CD4-positive, alpha-beta T cell treated with Interleukin-21 for 1 hour (primary cell): ENCODE measurements at places on chromosomes 6 and 20.
A peak's percentile ranks its signal among the peaks of the same experiment; 100 is the strongest.

- no peak for DNase-seq
These were observed 628 bp downstream of the RBM24 start for GRCh38 chr6:17281497-17282481.

DNA sequence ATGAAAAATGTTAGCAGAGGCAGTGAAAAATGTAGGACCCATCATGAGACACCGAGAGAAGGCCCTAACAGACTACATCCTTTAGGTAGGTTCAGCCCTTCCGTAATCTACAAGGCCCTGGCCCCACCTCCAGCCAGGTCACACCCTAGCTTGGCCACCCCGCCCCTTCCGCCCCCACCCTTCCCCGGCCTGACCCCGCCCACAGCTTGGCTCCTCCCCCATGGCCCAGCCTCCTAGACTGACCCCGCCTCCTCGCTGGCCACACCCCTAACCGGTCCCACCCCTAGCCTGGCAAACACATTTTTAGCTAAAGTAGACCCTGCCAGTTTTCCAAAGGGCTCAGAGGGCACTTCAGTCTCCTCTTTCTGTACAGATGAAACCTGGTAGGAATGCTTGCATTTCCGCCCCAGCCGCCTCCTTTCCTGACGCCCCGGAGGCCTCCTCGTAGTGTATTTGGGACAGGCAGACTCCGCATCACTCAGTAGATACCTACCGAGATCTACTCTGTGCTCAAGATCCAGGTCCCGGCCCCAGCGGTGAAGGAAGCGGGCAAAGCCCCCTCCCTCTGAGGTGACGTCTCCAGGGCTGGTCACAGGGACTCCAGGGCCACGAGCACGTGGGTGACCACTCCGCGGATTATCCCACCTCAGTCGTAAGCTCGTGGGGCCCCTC, 443.5 kb downstream of the PREX1 start:
- DNase-seq = no peak

- DNase-seq = peak; percentile 57
These were observed at the start of gene MAFB for GRCh38 chr20:40689100-40689942. TSS of gene MAFB (minus strand) at chr20:40689236. CDS start at chr20:40688850, 386 bp downstream.

- DNase-seq = no peak
These were observed 257.1 kb downstream of the BCKDHB start for GRCh38 chr6:80363501-80364122.

DNA sequence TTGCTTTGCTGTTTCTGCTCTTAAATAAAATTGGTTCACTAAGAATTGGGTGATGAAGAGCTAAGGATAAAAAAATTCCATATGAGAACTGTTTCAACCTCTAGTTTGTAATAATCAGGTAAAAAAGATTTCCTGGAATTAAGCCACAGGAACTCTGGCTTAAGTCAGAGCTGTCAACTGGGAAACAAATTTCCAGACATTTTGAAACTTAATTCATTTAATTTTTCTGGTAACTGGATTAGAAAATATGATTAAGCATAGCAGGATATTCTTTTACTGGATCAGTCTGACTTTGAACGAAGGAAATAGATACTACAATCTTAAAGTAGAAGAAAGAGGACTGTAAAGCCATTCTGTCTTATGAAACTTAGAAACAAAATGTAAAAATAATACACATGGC, 1.3 kb upstream of the VIP start:
- no peak for DNase-seq

- no peak for DNase-seq
These were observed 91.0 kb downstream of the TCP11 start for GRCh38 chr6:35049900-35050756.
